ENCODE measurements at places on chromosomes 6 and 20.

GRCh38 chr20:1784586-1784985 lies 110.6 kb upstream of the SIRPA start:
- DNase-seq, result no peak

GRCh38 chr6:71033171-71033570 lies 76.3 kb upstream of the B3GAT2 start:
- DNase-seq, result no peak

GRCh38 chr20:18705910-18706309 lies 107.7 kb upstream of the SCP2D1 start:
- DNase-seq, result no peak

- DNase-seq, result no peak
Measured at GRCh38 chr20:62721511-62722370, 13.1 kb downstream of the NTSR1 start.

DNA sequence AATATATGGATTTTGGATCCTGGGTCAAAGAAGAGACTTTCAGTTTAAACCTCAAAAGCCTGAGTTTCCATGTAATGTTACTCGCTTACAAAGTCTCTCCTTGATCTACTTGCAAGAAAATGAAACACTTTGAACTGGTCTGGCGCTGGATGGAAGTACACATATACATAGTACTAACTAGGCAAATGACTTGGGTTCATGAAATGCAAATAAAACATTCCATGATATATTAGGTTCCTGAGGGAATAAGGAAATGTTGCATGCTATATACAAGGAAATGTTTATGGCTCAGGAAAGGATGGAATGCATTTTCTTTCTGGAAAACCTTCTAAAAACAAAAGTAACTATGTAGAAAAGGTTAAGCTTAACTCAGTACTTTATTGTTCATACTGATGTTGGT lies 11.4 kb upstream of the TXLNB start:
- no peak for DNase-seq

DNA sequence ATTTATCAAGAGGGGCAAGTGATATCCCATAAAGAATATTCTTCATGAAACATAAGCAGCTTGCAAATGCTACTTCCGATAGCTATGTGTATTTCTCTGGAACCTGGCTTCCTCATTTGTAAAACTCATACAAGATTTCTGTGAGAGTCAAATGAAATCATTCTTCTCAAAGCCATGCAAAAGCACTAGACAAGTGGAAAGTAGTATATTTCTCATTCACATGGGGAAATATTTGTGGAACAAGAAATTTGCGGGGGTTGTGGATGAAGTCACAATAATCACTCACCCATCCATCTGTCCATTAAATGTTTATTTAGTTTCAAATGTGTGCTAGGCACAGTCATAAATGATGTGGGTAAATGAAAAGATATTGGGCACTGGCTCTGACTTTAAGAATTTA lies 150.5 kb downstream of the IPCEF1 start:
- no peak for DNase-seq

DNA sequence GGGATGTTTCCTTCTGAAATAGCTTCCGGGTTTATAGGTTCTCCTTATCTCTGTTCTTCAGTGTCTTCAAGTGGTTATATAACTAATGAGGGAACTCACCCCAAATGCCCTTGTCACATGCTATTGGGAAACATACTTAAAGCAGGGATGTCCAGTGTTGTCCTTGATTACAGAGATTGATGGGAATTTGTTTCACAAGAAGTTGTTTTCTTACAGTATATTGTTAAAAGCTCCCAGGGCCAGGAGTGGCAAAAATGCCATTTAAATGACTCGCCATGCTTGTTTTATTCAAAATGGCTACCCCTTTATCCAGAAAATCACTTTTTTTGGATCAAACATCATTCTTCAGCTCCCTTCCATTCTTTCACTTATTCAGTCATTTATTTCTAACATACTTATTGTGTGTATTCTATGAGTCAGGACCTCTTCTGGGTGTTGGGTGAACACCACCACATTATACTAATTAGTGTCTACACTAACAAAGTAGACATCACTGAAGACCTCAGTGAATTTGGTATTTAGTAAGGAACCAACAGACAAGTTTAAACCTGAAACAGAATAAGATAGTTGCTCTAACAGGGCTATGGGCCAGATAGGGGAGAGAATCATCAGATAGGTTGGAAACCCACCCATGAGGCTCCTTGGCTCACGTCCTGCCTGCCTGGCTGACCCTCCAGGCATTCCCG lies 791.1 kb downstream of the MAFB start:
- no peak for DNase-seq

- DNase-seq, result no peak
Measured at GRCh38 chr6:42038811-42039408, 11.4 kb upstream of the TAF8 start.

DNA sequence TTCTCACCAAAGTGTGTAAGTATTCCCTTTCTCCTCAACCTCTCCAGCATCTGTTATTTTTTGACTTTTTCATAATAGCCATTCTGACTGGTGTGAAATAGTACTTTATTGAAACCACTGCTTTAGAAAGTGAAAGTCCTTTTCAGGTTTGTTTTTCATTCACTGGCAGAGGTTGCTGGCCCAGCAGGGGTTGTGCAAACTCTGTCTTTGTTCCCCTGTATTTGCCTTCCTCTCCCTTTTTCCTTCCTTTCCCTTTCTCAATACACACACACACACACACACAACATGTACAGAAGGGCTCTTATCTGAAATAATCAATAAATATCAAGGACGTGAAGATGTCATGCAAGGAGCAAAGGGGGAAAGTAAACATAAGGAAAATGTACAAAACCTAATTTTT lies 99.8 kb downstream of the LY86 start:
- no peak for DNase-seq

- DNase-seq, result no peak
Measured at GRCh38 chr6:96157018-96157565, 141.3 kb downstream of the FUT9 start.

- no peak for DNase-seq
Measured at GRCh38 chr20:16692442-16692841, 37.4 kb upstream of the SNRPB2 start.

DNA sequence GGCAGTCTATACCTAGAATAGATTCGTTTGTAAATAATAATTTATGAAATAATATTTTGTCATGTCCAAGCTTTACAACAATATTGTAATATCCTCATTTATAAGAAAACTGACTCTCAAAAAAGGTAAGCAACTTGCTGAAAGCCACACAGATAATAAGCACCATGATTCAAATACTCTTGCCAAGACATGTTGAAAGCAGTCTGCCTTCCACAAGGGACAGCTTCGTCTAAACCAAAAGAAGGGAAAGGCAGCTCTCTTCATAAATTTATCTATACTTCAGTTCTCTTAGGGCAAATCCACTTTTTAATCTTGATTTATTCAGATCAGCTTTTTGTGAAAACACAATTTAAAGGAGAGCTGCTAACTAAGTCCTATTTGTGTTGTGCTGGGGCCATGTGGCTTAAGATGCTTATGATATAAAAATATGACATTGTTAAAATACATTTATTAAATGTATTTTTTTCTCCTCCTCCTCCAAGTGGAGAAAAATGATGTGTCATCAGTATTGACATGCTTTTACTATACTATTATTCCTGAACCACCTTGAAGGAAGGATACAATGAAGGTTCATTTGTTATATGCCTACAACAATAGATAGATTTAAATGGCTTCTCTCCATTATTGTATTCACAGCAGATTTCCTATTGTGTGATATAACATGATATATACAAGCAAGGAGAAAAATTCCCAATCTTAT lies 737.0 kb downstream of the HDGFL1 start:
- DNase-seq, result no peak

GRCh38 chr6:121590438-121590837 lies 155.0 kb downstream of the GJA1 start:
- no peak for DNase-seq

DNA sequence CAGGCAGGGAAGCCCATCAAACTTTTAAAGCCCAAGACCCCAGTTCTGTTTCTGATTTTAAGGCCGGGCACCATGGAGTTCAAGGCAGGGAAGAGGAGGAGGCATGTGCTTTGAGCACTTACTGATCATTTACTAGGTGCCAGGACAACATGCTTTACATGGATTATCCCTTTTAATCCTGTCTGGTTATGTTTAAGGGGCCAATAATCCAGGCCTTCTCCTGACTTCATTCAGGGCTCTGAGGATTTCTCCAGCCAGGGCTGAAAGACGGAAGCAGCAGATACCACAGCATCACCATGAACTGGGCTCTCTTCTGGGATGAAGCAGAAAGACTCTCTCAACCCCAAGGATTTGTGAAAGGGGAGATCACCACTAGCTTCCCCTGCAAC lies 4.1 kb downstream of the CCND3 start:
- DNase-seq, result no peak

GRCh38 chr6:114389111-114389510 lies 46.3 kb upstream of the HS3ST5 start:
- no peak for DNase-seq

All from stimulated activated CD4-positive, alpha-beta T cell treated with anti-CD3 and anti-CD28 coated beads, Interleukin-12 subunit alpha, Interleukin-12 subunit beta, amount 100 ng/mL, for 48 hours (primary cell).